ENCODE measurements at places on chromosomes 7 and 10.

- DNase-seq, result no peak
These were observed 47.4 kb downstream of the IGF2BP3 start for GRCh38 chr7:23422909-23423308.

DNA sequence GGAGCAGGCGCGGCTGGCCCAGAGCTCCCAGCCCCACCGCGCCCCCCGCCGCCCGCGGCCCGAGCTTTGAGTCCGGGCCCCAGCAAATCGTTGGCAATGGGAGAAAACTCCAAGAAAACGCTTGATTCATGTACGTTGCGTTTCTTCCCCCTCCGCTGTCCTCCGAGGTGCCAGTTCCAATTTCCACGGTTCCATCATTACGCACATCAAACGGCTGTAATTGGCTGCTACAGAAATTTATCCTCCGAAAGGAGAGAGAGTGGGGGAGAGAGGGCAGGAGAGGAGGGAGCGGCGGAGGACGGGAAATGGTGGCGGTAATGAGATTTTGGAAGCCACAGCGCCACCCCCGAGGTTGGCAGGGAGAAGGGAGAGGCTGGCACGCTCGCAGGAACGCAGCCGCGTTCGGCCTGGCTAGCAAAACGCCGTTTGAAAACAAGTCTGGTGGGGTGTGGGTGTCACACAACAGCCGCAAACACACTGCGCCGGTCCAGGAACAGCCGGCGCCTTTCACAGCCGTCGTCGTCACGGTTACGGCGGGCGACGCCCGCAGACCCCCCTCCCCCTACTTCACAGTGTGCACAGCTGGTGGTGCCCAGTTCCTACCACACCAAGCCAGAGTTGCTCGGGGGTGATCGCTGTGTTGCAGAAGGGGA, 57.5 kb downstream of the UNCX start:
- DNase-seq, result no peak

DNA sequence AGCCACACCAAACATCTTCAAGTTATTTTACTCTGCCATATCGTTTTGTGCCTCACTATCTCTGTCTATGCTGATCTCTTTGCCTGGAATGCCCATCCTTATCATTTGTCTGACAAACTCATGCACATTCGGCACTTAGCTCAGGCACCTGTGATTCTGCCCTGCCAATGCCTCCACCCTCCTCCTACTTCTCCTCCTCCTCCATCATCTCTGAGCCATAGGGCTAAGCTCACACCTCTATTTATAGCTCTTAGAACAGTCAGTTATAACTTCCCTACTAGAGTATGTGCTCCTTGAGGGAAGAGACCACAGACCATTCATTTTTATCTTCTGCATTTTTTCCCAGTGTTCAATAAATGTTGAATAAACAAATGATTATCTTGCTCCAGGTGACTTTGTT, 51.2 kb upstream of the CDK13 start:
- DNase-seq, result no peak

GRCh38 chr7:105098863-105099515, 85.0 kb downstream of the KMT2E start:
- no peak for DNase-seq

- peak; percentile 78 for DNase-seq
These were observed at the start of gene NSUN6 for GRCh38 chr10:18651324-18652007. Gene NSUN6, minus strand, starts transcription at chr10:18651587. Its CDS starts 384 bp downstream, at chr10:18651203.

- no peak for DNase-seq
These were observed 185.2 kb downstream of the DYNC1I1 start for GRCh38 chr7:95957510-95957909.

DNA sequence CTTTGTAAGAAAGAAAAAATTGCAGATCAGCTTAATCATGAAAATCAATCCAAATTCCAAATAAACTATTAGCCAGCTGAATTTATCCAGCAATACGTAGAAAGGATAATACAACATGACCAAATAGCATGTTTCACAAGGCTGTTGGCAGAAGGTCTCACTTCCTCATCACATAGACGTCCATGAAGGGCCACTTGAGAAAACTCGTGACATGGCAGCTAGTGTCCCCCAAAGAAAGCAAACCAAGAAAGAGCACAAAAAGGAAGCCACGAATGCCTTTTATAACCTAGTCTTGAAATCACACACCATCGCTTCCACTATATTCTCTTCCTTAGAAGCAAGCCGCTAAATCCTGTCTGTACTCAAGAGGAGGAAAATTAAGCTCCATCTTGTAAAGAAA, 105.6 kb upstream of the NRBF2 start:
- no peak for DNase-seq

Data from HEK293T (cell line).